ENCODE measurements at places on chromosomes 4 and X.

DNA sequence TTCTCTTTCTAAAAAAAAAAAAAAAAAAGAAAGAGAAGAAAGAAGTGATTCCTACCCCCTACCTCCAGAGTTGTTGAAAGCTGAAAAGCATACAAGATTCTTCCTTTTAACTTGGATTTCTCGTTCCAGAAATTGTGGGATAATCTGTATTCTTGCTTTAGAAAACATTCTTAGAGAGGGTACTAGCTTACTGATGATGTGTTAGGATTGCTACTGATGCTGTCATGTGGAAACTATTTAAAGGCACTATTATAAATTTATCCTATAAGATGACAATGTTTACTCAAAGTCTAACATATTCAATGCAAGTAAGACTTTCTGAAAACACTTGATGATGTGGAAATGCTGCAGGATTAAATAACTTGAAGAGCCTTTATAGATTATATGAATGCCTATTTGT, 204.0 kb upstream of the PUDP start:
- DNase-seq: no peak

DNA sequence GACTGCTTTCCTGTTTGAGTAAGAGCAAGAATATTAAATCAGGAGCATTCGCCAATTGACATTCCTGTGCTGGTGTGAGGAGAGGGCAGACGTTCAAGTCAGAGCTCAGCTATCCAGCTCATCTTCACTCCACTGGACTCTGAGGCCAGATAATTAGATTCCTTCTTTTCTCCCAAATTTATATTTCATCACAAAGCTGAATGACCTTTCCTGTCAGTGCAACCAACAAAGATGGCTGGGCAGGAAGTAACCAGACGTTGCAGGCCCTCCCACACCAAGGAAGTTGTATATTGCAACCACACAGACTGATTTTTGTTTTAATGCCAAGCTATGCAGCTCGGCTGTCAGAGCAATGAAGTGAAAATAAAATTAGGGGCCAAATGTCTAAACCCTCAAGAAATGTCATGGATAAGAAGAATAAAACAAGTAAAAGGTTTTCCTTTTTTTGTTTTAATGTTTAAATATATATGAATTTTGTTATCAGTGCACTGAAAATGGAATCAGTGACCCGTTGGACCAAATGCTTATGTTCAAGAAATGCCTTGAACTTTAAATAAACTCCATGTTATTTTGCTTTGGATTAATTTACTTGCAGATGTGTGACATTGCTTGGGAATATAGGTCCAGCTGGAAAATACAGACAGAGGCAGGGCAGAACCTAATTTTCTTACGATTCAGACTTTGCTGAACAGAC, 578.9 kb upstream of the FAT1 start:
- DNase-seq: no peak

DNA sequence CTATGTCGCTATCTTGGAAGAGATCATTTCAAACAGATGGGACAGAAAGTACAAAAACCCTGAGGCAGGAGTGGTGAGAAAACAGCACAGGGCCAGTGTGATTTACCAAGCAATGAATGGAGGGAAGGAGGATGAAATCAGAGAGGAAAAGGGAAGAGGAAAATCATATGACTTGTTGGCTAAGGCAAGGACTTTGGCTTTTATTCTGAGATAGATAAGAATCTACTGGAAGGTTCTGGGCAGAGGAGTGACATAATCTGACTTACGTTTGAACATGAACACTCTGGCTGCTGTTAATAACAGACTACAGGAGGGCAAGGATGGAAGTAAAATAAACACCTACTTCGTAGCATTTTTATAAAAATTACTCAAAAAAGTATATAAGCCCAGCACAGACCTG, 207.8 kb upstream of the SLC7A11 start:
- DNase-seq: no peak

GRCh38 chr4:8504279-8505007, 63.9 kb downstream of the TRMT44 start:
- no peak for DNase-seq

GRCh38 chr4:51998837-51999236, 21.3 kb downstream of the LRRC66 start:
- DNase-seq: no peak

- DNase-seq: no peak
Observed at GRCh38 chrX:109783701-109784079, 50.6 kb upstream of the ACSL4 start.

DNA sequence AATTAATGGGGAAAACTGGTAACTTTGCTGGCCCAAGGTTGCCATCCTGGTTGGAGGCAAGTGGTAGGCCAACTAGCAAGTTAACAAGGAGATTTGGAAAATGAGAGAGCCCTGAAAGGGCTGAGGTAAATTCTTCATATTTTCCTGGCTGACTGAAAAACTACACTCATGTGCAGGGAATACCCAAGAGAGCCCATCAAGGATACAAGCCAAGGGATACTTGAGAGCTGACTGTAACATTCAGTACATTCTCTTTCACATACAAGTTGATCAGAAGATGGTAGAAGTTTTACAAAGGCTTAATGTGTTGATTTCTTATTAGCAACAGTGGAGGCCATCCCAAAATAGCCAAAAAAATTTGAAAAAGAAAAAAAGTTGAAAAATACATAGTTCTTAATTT, 33.3 kb downstream of the IL2 start:
- no peak for DNase-seq

DNA sequence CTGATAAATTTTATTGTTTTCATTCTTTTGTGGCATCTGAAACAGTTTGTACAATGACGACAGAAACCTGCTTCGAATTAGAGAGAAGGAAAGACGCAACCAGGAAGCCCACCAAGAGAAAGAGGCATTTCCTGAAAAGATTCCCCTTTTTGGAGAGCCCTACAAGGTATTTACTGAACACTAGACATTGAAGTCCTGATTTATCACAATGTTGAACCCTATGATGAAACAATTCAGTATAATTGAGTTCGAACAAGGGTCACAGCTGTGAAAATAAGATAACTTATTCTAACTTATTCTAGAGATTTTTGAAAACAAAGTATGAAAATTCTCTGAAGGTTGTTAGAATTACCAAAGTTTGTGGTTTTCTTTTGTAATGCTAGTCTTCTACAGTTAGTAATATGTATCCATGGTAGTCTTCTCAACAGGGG, 111.3 kb downstream of the AFF1 start:
- DNase-seq: no peak

DNA sequence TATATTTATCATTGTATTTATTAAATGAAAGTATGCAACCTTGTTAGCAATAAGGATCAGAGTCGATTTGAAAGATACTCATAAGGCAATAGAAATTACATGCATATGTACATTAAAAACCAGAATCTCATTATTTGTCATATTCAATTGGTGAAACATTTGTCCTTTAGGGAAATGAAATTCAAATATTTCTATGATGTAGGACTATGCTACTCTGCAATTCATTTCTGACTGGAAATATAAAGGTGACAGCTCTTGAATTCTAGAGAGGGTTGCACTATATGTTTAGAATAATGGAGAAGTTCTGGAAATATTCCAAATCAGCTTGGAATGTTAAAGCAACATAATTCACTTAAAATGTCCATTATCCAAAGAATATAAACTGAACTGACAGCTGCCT, 1519.8 kb downstream of the ARAP2 start:
- no peak for DNase-seq

- DNase-seq: no peak
Observed at GRCh38 chrX:71992711-71993110, 82.1 kb downstream of the NHSL2 start.

GRCh38 chrX:40729598-40730584, 5.5 kb downstream of the MED14 start:
- no peak for DNase-seq

DNA sequence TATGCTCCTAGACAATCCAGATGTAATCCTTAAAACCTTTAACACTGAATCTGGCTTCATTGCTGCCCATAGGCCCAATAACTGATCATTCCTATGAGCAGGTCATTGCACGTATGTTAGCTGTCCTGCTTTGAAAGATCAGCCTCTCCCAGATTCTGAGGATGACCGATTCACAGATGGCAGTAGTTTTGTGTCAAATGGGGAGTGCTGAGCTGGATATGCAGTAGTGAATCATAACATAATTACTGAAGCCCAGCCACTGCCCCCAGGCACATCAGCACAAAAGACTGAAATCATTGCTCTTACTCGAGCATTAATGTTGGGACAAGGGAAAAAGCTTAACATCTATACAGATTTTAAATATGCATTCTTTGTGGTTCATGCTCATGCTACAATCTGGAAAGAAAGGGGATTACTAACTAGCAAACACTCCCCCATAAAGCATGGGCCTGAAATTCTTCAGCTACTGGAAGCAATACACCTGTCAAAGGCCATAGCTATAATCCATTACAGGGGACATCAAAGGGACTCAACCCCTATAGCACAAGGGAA, 16.4 kb upstream of the ZNF280C start:
- no peak for DNase-seq

DNA sequence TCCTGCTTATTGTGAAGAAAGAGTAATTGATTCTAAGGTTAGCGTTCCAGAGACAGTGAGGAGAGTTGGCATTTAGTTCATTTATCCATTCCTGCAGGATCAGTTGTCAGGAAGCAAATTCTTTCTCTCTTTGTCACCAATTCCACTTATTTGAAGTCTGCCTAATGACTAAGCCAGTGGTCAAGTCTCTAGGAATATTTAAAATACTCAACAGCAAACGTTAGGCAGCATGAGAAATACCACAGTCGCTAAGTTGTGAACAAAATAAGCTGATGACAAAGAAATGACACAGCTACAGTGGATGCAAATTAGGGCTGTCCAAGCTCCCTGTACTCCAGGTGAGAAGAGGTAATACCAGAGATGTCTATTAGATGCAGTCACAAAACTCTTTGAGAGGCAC, 6.6 kb upstream of the MAGEB17 start:
- DNase-seq: no peak

GRCh38 chrX:40694802-40695201, 40.5 kb downstream of the MED14 start:
- DNase-seq: no peak

GRCh38 chr4:4749137-4749536, 110.3 kb upstream of the MSX1 start:
- DNase-seq: no peak

DNA sequence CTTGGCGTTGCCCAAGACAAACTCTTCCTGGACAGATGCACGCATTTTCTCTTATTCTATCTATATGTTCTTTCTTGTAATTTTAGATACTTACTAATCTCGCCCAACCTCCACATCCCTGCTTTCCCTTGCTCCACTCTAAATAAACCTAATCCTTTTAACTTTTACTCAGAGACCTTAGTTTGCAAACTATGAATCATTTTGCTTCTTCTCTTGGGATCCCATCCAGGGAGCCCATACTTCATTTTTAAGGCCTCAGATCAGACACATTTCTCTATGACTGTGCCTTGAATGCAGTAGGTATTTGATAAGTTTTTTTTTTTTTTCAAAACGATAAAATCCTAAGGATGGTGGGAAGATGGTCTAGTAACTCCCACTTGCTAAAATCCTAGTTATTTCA, 353.8 kb upstream of the HAND2 start:
- DNase-seq: no peak

DNA sequence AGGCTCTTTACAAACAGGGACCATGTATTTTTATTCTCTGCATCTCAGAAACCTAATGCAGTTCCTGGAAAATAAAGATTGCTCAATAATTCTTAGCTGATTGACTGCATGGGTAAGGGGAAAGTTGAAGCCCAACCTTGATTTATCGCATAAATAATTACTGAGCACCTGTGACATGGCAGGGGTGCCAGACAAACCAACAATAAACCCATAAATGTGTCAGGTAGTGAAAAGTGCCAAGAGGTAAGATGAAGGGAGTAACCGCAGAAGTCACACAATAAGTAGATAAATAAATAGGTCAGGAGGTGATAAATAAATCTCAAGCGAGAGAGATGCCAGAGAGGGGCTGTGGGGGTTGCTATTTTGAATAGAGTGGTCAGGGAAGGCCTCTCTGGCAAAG, 20.1 kb upstream of the AP1S2 start:
- no peak for DNase-seq

DNA sequence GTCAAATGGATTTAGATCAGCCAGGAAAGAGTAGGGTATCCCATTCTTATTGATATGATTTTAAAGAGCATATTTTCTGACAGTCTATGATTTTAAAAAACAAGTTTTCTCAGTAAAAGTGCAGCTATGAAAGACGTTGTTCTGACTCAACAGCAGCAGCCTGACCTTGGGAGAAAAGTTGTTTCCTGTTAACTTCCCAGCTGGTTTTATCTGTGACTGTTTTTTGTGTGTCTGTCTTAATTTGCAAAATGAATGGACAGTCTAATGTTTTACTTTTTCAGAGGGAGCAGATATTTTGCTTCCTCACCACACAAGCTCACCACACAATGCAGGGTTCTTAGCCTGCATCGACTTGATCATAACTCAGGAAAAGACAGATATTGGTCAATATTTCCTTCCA, 764 bp upstream of the MTHFD2L start:
- DNase-seq: no peak

DNA sequence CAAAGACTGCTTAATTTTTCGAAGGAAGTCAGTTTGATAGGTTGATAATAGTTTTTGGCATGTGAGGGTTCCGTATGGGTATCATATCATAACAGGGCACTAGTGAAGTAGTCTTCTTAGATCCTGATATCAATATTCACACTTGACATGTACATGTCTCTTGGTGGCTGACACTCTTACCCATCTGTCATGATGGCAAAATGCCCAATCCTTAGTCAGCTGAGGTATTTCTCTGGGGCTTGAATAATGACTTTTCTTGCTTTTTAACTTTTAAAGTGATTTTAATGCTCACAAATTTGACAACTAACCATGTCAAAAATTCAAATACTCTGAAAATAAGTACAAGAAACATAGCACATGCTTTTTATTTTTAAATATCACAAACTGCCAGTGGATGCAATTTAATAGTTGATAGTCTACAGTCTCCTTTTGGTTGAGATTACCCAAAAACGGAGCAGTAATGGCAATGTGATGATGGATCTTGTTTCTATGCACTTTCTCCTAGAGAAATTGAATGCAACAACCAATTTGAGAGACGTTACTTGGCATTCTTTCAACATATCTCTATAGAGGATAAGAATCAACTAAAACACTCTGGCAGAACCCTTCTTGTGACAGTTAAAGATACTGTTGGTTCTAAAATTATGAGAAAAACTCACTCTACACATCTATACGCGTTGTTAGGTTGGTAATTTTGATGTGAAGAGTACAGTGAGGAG, 552.9 kb upstream of the PABPC4L start:
- no peak for DNase-seq

GRCh38 chrX:106897259-106897658, 5.9 kb downstream of the RIPPLY1 start:
- no peak for DNase-seq

- no peak for DNase-seq
Observed at GRCh38 chrX:103919270-103919637, 43.2 kb upstream of the TMSB15B start.

DNA sequence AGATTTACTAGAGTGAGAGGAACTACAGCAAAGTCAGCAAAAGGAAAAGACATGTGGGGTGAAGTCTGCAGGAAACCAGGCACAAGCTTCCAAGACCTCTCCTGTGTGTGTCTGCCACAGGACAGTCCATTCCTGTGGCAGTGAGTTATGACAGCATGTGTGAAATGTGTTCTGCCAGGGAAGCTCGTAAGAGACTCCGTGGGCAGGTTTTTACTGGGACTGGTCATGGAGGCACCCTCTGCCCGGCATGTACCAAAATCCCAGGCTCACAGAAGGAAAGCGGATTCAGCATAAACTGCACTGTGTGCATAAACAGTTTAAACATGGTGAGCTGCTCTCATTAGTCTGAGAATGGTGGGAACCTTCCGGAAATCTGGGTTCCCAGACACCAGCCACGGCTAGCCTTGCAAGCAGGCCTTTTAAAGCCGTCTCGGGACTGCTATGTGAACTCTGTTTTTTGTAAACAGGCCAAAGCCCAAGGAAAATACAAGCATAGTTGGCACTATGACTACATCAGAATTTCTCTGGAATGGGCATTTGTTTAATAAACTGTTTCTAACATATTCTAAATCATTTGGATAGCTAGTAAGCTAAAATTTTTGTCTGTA, 288.5 kb downstream of the TENM3 start:
- no peak for DNase-seq

All from occipital lobe (tissue), 3 donors.